ENCODE measurements at places on chromosomes 1 and 21. TPM values are rescaled to one million over a fixed set of nuclear protein-coding genes. Genes with fewer than 3 reads are reported as not detected.

GRCh38 chr1:27652111-27652864 lies 17.3 kb upstream of the FGR start:
- H3K27ac ChIP-seq, result no peak overlapping the region
- no peaks in the 10 kb centered on the region for H3K27me3 ChIP-seq
- H3K4me1 ChIP-seq, result no peaks in the 10 kb centered on the region
- no peaks in the 10 kb centered on the region for H3K36me3 ChIP-seq
- DNase-seq, result no peak
- H3K4me3 ChIP-seq, result no peak overlapping the region

DNA sequence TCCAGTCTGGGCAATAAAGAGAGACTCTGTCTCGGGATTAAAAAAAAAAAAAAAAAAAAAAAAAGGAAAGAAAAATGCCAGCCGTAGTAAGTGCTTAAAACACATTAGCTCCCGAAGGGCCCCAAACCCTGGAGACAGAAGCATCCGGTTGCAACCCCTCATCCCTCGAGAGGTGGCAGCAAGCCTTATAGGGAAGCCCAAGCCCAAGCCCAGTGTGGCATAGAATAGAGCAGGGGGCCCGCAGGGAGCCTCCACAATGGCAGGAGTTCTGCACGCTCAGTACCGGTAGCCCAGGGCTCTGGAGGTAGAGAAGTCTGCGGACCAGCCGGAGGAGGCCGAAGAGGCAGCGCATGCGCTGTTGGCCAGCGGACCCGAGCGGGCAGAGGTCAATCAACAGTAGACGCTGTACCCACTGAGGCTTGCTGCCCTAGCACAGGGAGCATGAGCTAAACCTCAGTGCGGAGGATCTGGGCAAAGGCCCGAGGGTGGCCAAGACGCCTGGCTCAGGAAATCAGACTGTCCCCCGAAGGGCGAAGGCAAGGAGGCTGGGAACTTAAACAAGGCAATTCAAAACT lies 34.1 kb upstream of the C1orf198 start:
- H3K4me3 ChIP-seq, result no peak overlapping the region
- H3K27me3 ChIP-seq, result no peaks in the 10 kb centered on the region

The SERBP1 gene
- 157 TPM for total RNA-seq

The FMO5 gene
- 5.8 TPM for total RNA-seq

The AADACL3 gene
- total RNA-seq, result not detected

GRCh38 chr1:44842862-44843655 lies at the start of gene PTCH2:
Gene PTCH2, minus strand, starts transcription at chr1:44843253. Its CDS starts 321 bp downstream, at chr1:44842932.
- no peaks in the 10 kb centered on the region for H3K36me3 ChIP-seq
- no peaks in the 10 kb centered on the region for H3K4me1 ChIP-seq
- peak; percentile 93 for DNase-seq
- H3K4me3 ChIP-seq, result peak within 1 kb of the TSS; percentile 76
- H3K27ac ChIP-seq, result no peak within 1 kb of the TSS
- no peaks in the 10 kb centered on the region for H3K27me3 ChIP-seq

DNA sequence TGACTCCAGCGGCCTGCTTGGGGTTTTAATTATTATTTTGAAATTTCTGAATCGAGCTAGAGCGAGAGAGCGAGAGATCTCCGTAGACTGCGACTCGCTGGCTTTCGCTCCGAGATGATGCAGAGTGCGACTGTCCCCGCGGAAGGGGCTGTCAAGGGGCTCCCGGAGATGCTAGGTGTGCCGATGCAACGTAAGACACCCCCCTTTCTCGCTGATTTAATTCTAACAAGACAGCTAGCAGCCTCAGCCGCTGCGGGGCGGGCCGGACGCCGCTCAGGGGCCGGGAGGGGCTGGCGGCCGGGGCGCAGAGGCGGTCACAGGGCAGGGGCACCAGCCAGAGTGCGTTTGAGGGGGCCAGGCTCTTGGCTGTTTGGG lies 339 bp downstream of the LHX4 start:
- H3K4me1 ChIP-seq, result no peaks in the 10 kb centered on the region
- H3K4me3 ChIP-seq, result peak overlapping the region; percentile 74
- no peaks in the 10 kb centered on the region for H3K36me3 ChIP-seq
- DNase-seq, result no peak
- no peak overlapping the region for H3K27ac ChIP-seq

GRCh38 chr1:41719590-41719989 lies 199.1 kb downstream of the HIVEP3 start:
- H3K36me3 ChIP-seq, result no peaks in the 10 kb centered on the region
- no peaks in the 10 kb centered on the region for H3K27me3 ChIP-seq
- no peak overlapping the region for H3K4me3 ChIP-seq

DNA sequence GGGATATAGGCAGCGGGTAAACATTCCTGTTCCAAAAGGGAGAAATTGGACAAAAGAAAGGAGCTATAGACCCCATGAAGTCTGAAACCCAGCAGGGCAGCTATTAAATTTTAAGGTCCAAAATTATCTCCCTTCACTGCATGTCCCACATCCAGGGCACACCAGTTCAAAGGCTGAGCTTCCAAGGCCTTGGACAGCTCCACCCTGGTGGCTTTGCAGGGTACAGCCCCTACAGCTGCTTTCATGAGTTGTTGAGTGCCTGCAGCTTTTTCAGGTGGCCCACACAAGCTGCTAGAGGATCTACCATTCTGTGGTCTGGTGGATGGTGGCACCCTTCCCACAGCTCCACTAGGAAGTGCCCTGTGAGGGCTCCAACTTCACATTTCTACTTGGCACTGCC lies 662.5 kb upstream of the PKN2 start:
- no peaks in the 10 kb centered on the region for H3K27me3 ChIP-seq
- no peak overlapping the region for H3K4me3 ChIP-seq
- H3K36me3 ChIP-seq, result no peaks in the 10 kb centered on the region
- H3K4me1 ChIP-seq, result no peaks in the 10 kb centered on the region
- no peak overlapping the region for H3K27ac ChIP-seq

- no peak overlapping the region for H3K27ac ChIP-seq
- H3K4me3 ChIP-seq, result no peak overlapping the region
- H3K4me1 ChIP-seq, result no peaks in the 10 kb centered on the region
- no peaks in the 10 kb centered on the region for H3K36me3 ChIP-seq
- no peaks in the 10 kb centered on the region for H3K27me3 ChIP-seq
- DNase-seq, result no peak
These were observed 303.9 kb downstream of the SEC16B start for GRCh38 chr1:177665935-177666334.

GRCh38 chr1:81004011-81004410 lies 796.7 kb upstream of the ADGRL2 start:
- H3K27ac ChIP-seq, result no peak overlapping the region
- DNase-seq, result no peak
- H3K4me3 ChIP-seq, result no peak overlapping the region
- H3K36me3 ChIP-seq, result no peaks in the 10 kb centered on the region
- no peaks in the 10 kb centered on the region for H3K27me3 ChIP-seq

DNA sequence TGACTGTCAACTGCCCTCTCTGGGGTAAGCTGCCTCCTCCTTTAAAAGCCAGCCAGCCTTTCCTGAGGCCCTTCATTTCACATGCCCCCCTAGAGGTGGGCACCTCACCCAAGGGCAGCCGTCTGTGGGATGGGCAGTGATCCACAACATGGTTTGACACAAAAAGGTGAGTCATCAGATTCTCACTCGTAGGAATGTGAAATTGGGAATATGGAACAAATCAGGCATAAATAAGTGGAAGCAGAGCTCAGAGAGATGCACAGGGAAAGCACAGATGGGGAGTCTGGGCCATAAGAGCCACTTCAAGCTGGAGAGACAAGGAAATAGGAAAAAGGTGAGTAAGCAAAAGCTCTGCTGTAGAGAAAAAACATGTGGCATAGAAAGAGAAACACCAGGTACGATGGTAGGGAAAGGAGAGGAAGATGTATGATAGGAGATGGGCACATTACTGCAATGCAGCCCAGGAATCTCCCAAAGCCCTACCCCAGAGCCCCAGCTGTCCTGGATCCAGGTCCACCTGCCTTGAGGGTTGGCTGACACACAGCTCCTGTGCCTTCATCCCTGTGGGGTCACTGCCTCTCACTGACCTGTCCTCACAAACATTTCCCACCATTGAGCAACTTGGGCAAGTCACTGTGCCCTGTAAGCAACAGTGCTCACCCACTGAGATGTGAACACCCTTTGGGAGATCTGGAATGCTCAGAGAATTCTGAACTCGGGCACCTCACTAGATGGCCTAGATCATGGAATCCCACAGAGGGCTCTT lies 86.6 kb downstream of the ASTN1 start:
- H3K27ac ChIP-seq, result no peak overlapping the region
- no peaks in the 10 kb centered on the region for H3K27me3 ChIP-seq
- H3K4me1 ChIP-seq, result no peaks in the 10 kb centered on the region
- DNase-seq, result no peak

DNA sequence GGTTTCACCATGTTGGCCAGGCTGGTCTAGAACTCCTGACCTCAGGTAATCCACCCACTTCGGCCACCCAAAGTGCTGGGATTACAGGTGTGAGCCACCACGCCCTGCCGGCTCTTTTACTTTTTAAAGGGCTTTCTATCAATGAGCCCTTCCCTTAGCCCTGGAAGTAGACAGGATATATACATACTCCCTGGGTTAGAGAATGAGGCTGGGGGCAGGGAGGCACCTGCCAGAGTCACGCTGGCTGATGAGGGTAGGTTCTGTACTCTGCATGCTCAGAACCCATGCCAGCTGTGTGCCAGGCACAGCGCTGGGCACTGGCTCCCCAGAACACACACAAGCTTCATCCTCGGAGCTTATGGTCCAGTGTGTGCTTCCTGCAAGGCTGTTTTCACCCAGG lies 113.6 kb upstream of the IPO9 start:
- no peaks in the 10 kb centered on the region for H3K27me3 ChIP-seq
- H3K4me3 ChIP-seq, result no peak overlapping the region
- no peaks in the 10 kb centered on the region for H3K36me3 ChIP-seq

- no peaks in the 10 kb centered on the region for H3K36me3 ChIP-seq
- no peaks in the 10 kb centered on the region for H3K4me1 ChIP-seq
- no peak overlapping the region for H3K4me3 ChIP-seq
- no peak for DNase-seq
- H3K27ac ChIP-seq, result no peak overlapping the region
These were observed 43.0 kb upstream of the CRNN start for GRCh38 chr1:152457071-152457470.

- H3K4me1 ChIP-seq, result peaks cover 8% of the 10 kb centered on the region
- H3K27ac ChIP-seq, result peak overlapping the region; percentile 97
- no peak for DNase-seq
- no peak overlapping the region for H3K4me3 ChIP-seq
These were observed 43.8 kb downstream of the SLC44A3 start for GRCh38 chr1:94863919-94864318.

GRCh38 chr1:234902774-234903547 lies 225.7 kb downstream of the TOMM20 start:
- H3K36me3 ChIP-seq, result no peaks in the 10 kb centered on the region
- no peak overlapping the region for H3K4me3 ChIP-seq
- DNase-seq, result no peak
- H3K27ac ChIP-seq, result no peak overlapping the region

GRCh38 chr1:56973923-56974742 lies 8.3 kb upstream of the C8B start:
- no peak for DNase-seq
- no peaks in the 10 kb centered on the region for H3K27me3 ChIP-seq
- no peaks in the 10 kb centered on the region for H3K36me3 ChIP-seq
- no peaks in the 10 kb centered on the region for H3K4me1 ChIP-seq
- H3K27ac ChIP-seq, result no peak overlapping the region
- no peak overlapping the region for H3K4me3 ChIP-seq

DNA sequence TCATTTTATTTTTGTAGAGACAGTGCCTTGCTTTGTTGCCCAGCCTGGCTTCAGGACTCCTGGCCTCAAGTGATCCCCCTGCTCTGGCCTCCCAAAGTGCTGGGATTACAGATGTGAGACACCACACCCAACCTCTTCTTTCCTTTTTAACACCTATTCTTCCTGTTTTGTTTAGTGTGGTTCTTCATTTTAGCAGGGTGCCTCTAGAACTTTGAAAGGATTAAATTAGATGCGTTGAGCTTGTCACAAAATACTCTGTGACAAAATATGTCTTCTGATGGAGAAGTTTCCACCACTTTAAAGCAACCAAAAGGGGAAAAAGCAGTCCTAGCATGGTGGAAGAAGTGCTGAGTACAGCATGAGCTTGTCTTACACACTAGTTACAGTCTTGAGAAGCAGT lies 42.0 kb downstream of the CDC14A start:
- H3K4me3 ChIP-seq, result no peak overlapping the region
- no peak for DNase-seq
- no peaks in the 10 kb centered on the region for H3K27me3 ChIP-seq
- H3K36me3 ChIP-seq, result no peaks in the 10 kb centered on the region
- H3K27ac ChIP-seq, result no peak overlapping the region

DNA sequence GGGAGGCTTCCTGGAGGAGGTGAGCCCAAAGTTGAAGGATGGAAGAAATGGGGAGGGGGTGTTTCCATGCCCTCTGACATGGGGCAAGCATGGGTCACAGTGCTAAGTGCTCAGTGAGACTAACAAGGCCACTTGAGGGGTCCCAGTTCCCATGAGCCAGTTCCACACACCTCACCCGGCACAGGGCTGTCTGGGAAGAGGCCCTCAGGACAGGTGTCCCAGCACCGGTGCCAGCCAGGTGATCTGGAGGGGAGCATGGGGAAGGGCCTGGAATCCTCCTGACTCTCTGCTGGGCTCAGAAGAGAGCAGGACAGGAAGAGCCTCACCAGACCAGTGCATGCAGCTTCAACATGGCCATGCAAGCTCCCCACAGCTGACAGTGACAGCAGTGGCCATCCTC lies 294.7 kb upstream of the VAMP3 start:
- DNase-seq, result no peak
- H3K4me1 ChIP-seq, result no peaks in the 10 kb centered on the region
- no peaks in the 10 kb centered on the region for H3K36me3 ChIP-seq
- H3K27ac ChIP-seq, result no peak overlapping the region

- H3K36me3 ChIP-seq, result no peaks in the 10 kb centered on the region
- DNase-seq, result no peak
- H3K4me1 ChIP-seq, result no peaks in the 10 kb centered on the region
- H3K4me3 ChIP-seq, result no peak overlapping the region
- no peaks in the 10 kb centered on the region for H3K27me3 ChIP-seq
- no peak overlapping the region for H3K27ac ChIP-seq
These were observed 31.0 kb downstream of the TENT5C start for GRCh38 chr1:117636637-117637425.

The TMEM269 gene
- not detected for total RNA-seq

Data from aorta (tissue), 5 donors.